ENCODE measurements at places on chromosomes 6 and 20.
A peak's percentile ranks its signal among the peaks of the same experiment; 100 is the strongest.

- DNase-seq, result no peak
These were observed 547.1 kb upstream of the ZNF337 start for GRCh38 chr20:26243731-26244130.

DNA sequence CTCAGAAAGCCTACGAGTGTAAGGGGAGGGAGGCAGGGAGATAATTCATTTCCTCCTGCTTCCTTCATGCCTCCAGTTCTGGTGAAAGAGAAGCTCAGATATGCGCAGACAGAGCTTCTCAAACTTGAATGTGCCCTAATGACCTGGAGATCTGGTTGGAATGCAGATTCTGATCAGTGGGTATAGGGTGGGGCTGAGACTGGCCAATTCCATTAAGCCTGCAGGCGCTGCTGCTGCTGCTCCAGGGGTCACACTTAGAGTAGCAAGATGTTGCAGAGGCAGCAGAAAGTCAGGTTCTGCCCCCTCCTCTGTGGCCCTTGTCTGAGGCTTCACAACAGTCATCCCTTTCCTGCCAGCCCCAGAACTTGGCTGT, 161.0 kb downstream of the DHX35 start:
- no peak for DNase-seq

DNA sequence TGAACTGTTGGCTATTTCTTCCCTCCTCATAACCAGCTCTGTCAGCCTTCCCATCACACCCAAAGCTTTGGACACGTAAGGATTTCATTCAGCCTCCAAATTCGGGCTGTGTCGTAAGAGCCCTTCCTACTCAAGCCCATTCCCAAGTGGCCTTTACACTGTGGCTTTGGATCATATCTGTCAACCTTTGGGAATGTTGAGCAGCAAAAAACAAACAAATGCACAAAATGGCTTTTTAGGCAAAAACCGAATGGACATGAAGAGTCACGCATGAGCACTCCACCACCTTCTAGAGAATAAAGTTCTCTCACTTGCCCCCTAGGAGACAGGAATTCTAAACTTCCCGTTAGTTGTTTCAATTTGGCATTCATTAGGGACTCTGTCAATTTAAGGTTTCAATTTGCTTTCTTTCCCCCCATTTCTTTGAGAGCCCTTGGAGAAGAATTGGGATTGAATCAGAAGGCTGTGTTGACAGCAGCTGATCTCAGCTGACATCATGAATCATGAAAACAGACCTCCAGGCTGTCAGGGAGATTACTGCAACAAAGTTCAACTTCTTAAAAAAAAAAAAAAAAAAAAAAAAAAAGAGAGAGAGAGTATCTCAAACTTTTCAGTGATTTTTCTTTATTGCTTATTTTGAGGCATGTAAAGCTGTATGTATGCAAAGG, 110.3 kb downstream of the BCAS1 start:
- DNase-seq, result no peak

GRCh38 chr20:33272155-33272873, 10.7 kb upstream of the BPIFB1 start:
- no peak for DNase-seq

DNA sequence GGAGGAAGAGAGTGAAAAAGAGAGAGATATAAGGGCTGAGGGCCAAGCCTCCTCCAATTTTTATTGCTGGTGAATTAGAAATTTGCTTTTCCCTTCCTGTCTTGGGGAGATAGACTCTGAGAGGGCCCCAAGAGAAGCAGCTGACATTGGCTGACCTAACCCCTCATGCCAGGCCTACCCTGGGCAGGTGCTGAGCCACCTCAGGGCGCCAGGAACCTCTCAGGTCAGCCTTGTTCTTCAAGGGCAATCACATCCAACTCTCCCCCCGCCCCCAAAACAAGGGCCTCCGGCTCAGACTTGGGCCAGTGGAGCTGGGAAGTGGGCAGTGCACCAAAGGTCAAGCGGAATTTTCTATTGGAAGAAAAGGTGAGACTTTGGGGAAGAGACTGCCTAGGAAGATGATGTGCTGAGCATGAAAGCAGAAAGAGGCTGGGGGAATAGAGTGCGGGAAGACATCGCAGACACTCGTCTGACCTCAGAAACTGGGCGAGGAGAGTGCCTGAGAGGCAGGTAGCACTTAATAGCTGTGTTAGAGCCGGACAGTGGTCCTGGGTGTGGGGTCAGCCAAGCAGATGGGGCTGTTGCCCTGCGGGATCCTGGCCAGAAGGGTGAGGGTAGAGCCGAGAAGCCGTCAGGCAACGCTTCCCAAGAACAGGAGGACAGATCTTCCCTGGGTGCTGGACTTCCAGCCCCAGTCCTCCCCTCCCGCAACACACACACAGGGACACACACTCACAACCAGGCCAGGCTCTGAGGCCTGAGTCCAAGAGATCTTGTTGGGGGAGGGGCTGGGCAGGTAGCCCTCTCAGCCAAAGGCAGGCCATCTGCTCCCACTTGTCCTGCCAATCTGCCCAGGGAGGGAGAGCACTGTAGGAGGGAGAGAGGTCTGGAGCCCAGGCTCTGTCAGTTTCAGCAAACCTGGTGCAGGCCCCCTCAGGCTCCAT, 3.7 kb upstream of the FASTKD5 start:
- no peak for DNase-seq

DNA sequence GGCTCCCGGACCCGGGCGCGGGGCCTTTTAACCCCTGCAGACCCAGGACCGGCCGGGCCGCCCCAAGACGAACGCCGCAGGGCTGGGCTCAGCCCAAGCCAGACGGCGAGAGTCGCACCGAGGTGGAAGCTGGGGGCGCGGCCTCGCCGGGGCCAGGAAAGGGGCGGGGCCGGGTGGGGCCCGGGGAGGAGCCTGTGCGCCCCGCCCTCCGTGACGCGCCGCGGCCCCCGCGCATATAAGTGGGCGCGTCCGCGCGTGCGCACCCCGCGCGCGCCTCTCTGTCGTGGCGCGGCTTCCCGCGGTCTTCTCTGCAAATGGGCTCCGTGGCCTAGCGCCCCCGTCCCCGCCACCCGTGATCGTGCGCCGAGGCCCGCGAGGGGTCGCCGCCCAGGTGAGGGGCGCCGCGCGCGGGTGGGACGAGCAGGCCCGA, at the start of gene PPDPF:
Gene PPDPF, plus strand, starts transcription at position 262 of the 430 bp plus-strand sequence. CDS start 544 bp downstream, outside the sequence.
- peak; percentile 20 for DNase-seq

DNA sequence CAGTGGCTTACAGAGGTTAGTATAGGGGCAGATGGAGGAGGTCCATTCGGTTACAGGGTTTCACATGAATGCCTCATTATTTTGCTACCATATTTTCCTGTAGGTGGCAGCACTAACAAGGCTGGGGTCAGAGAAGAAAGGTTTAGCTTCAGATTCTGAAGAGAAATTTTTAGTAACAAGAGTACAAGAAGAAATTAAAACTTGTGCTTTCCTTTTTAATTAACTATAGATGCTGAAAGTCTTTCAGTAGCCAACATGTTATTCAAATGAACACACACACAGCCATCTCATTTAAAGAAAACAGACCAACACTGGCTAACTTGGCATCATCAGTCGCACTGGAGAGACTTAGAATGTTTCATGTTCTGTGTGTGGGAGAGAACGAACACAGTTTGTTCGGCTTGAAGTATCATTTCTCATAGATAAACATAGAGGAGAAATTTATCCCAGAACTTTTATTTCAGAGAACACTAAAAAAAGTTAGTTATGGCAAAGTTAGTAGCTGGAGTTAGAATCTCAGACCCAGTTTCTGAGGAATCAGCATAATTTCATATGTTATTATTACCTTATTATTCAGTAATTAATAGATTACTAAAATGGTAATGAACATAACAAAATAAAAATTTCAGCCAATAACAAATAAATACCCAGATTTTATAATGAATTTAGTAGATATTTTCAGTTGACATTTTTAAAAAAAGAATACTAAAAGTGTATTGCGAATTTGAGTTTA, 314.0 kb upstream of the RSPO3 start:
- DNase-seq, result no peak

DNA sequence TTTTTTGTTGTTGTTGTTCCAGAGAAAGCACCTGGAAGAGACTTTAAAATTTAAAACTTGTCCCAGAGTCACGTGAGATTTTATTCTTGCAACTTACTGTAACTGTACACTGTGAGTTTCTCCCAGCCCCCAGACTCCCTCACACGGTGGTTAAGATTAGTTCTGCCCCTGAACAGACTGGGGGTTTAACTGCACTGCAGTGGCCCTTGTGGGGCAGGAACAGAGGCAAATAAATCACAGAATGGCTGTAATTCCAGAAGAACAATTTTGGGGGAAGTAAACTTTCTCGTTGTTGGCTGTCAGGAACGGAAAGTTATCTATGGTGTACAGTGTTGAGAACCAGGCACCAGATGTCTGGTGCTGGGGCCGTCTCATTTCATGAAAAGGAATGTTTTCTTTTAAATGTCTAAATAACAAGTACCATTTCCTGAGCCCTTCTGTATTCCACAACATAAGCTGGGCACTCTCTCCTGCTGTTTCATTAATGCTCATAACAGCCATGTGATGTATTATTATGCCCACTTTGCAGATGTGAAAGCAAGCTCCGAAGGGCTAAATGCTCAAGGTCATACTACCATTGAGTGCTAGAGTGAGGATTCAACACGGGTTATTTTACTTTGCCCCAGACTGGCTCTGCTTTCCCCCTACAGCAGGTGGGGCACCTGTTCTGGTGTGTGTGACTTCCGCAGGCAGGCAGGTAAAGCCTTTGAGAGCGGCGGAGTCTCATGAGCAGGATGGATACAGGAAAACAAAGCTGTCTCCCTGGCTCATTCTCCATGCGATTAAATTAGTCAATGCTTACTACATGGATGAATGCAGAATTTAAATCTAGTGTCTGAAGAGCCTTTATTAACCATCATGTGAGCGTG, 30.5 kb downstream of the CNKSR3 start:
- no peak for DNase-seq

- no peak for DNase-seq
These were observed 29.5 kb downstream of the TCF21 start for GRCh38 chr6:133918208-133918930.

GRCh38 chr6:125743604-125744003, 5.8 kb upstream of the HEY2 start:
- no peak for DNase-seq

DNA sequence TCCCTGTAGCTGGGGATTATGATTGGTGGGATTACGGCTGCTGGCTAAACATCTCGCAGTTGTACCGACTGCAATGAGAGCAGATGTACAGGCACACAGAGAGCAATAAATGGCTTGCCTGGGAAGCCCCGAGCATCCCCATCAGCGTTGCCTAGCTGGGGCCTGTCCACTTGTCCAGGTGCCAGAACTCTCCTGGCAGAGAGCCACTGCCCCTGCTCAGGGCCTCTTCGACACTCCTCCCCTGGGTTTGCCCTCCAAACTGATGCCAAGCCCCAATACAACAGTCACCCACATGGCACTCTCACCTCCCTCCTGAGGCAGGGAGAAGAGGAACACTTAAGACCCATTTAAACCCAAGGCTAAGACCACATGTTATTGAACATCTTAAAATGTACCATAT, 715.1 kb downstream of the PTPRT start:
- no peak for DNase-seq

GRCh38 chr6:132973514-132973993, 159.2 kb downstream of the RPS12 start:
- no peak for DNase-seq

GRCh38 chr6:26552640-26553188, 14.5 kb downstream of the HMGN4 start:
- DNase-seq, result no peak

GRCh38 chr6:96570053-96570452, 7.1 kb downstream of the FHL5 start:
- no peak for DNase-seq

- no peak for DNase-seq
These were observed 9.4 kb upstream of the STXBP5 start for GRCh38 chr6:147194652-147195411.

DNA sequence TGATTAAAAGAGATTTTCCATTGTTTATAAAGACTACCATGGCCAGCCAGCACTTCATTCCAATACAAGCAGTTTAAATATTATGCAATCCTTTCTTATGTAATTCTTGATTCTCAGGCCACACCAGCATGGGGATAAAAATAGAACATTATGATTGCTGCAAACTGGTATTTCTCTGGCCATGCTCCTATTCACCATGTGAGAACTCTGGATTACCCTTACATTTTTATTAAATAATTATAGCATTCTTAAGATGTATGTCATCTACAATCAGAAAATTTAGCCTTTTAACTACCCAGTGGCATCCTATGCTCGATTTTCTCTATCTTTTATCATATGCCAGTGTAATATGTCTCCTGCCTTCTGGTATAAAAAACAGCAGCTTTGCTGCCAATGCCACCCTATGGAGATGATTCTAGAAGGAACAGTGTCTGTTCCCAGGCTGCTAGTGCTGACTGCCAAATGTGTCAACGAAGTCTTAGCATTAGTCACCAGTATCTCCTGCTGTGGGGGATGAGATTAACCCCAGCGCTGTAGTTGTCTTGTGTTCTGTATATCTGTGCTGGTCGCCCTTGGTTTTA, 501.4 kb downstream of the BCKDHB start:
- peak; percentile 91 for DNase-seq

DNA sequence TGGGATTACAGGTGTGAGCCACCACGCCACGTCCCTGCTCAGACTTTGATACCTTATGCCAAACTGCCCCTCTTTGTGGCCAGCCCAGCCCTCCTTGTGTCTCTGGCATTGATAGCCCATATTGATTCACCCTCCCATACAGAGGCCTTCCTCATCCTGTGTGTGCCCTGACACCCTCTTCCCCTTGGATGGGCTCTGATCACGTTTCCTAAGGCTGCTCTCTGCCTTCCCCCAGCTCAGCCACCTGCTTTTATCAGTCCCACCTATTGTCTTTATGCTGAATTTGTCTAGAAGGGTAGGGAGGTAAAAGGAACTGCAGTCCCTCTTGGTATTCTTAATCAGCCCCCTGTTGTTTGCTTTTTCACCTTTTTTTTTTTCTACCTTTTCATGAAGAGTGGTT, 95.9 kb downstream of the CDKAL1 start:
- DNase-seq, result no peak

GRCh38 chr6:87682310-87682709, 19.7 kb downstream of the AKIRIN2 start:
- DNase-seq, result no peak

DNA sequence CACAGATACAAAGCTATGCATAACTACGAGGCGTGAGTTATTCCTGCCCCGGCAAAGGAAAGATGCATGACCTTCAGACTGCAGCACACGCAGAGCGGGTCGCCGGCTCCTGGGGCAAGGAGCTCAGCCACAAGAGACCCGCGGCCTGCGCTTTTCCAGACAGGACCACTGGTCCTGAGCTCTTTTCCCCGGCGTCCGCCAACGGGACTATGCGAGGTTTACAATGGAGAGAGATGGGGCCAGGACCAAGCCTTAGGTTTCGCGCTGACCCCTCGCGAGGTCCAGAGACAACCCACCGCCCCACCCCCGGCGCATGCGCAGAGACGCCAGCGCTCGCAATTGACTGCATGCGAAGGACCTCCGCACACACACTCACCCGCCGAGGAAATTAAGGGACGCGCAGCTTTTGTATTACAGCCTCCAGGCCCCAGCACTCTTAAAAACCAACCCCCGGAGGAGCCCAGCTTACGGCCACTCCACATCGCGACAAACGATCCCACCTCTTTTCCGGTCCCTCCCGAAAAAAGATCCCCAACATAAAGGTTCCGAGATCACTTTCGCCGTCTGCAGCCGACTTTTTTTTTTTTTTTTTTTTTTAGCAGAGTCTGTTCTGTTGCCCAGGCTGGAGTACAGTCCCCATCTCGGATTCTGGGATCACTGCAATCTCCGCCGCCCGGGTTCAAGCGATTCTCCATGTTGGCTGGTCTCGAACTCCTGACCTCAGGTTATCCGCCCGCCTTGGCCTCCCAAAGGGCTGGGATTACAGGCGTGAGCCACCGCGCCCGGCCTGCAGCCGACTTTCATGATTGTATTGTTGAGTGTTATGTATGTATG, at the start of gene COQ3:
Gene COQ3, minus strand, starts transcription at position 498 of the 834 bp plus-strand sequence. Its CDS starts 16 bp downstream, at position 482.
- peak; percentile 15 for DNase-seq
